Aorta (tissue), 5 donors: ENCODE measurements at places on chromosomes 2 and 18. TPM values are rescaled to one million over a fixed set of nuclear protein-coding genes. Genes with fewer than 3 reads are reported as not detected.

Gene SP140L
- 12.8 TPM for polyA plus RNA-seq

DNA sequence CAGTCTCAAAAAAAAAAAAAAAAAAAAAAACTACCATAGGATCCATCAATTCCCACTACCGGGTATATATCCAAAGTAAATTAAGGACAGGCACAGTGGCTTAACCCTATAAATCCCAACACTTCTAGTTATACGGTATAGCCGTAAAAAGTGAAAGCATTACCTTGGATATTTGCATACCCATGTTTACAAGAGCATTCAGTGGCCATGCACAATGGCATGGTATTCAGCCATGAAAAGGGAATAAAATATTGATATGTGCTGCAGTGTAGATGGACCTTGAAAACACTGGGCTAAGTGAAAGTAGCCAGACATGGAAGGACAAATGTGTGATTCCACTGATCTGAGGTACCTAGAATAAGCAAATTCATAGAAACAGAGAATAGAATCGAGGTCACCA, 111.8 kb upstream of the CAB39 start:
- no peak for DNase-seq

- no peak for DNase-seq
Measured at GRCh38 chr2:7427293-7428060, 510.3 kb downstream of the RNF144A start.

GRCh38 chr2:2251255-2251654, 79.8 kb downstream of the MYT1L start:
- DNase-seq: no peak

DNA sequence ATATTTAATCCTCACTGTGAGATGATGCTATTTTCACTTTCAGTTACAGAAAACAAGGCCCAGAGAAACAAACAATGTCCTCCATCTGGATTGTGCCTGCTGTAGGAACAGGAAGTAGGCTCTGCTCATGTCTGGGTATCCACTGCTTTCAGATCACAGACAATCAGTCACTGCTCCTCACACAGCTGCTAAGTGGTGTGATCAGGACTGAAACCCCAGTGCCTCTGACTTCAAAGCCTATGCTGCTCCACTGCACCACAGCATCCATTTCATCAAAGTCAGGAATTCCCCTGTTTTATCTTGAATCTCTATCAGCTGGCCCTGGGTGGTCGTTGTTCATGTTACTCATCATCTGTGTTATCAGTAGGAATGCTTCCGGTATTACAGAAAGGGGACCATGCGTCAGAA, 303.8 kb upstream of the TRIB2 start:
- DNase-seq: no peak
